ENCODE measurements at places on chromosomes 16 and 17.

GRCh38 chr17:16491703-16492612, at the start of gene LRRC75A:
Gene LRRC75A, minus strand, starts transcription at chr17:16492193. Its CDS starts 203 bp downstream, at chr17:16491990.
- no peak for DNase-seq

DNA sequence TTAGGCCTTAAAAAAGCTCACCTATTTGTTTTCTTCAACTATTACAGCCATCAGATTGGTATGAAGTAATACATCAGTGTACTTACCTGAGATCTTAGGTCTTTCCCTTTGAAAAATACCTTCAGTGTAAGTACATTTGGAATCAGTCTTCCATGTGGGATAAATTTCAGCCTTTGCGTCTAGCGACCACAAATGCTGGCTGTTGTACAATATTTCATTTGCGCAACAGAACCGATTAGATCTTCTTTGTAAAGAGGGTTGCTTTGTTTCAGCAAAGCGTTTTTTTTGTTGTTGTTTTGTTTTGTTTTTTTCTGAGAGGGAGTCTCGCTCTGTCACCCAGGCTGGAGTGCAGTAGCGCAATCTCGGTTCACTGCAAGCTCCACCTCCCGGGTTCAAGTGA, 394.0 kb downstream of the CPPED1 start:
- no peak for DNase-seq

- DNase-seq, result peak; percentile 70
Observed at GRCh38 chr17:34252444-34253138, 2.5 kb upstream of the CCL2 start.

GRCh38 chr17:44001461-44001920, 2.9 kb upstream of the NAGS start:
- no peak for DNase-seq

- DNase-seq, result peak; percentile 81
Observed at GRCh38 chr17:66508896-66509844, 206.8 kb downstream of the PRKCA start.

GRCh38 chr17:72124438-72124775, 3.6 kb downstream of the SOX9 start:
- DNase-seq, result no peak

Measured in kidney epithelial cell (primary cell).